Tibial nerve (tissue), 4 donors: ENCODE measurements at places on chromosomes 3 and 15. TPM values are rescaled to one million over a fixed set of nuclear protein-coding genes. Genes with fewer than 3 reads are reported as not detected.

CHRM5 gene
- total RNA-seq = 0.30 TPM

NR1I2 gene
- 0.87 TPM for total RNA-seq

SNAP23 gene
- total RNA-seq = 67.1 TPM

GRCh38 chr3:57500506-57500905 lies 43.6 kb downstream of the DNAH12 start:
- no peaks in the 10 kb centered on the region for H3K36me3 ChIP-seq
- H3K4me3 ChIP-seq = no peak overlapping the region
- no peak overlapping the region for H3K27ac ChIP-seq
- no peak for DNase-seq

- H3K27ac ChIP-seq = no peak overlapping the region
- no peak overlapping the region for H3K4me3 ChIP-seq
- H3K27me3 ChIP-seq = peaks cover 12% of the 10 kb centered on the region
- no peaks in the 10 kb centered on the region for H3K36me3 ChIP-seq
- no peaks in the 10 kb centered on the region for H3K4me1 ChIP-seq
Measured at GRCh38 chr15:98547275-98547674, 101.1 kb upstream of the IGF1R start.

DNA sequence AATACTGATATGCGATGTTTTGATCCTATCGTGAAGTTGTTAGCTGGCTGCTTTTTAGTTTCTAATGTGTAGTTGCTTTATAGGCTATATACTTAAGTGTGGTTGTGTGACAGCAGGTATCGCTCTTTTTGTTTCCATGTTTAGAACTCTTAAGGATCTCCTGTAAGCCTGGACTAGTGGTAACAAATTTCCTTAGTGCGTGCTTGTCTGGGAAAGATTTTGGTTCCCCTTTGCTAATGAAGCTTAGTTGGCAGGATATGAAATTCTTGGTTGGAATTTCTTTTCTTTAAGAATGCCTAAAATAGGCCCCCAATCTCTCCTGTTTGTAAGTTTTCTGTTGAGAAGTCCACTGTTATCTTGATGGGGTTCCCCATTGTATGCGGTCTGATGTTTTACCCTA lies 173.6 kb downstream of the DOCK3 start:
- no peaks in the 10 kb centered on the region for H3K27me3 ChIP-seq
- no peaks in the 10 kb centered on the region for H3K4me1 ChIP-seq
- H3K36me3 ChIP-seq = no peaks in the 10 kb centered on the region
- H3K27ac ChIP-seq = no peak overlapping the region

DNA sequence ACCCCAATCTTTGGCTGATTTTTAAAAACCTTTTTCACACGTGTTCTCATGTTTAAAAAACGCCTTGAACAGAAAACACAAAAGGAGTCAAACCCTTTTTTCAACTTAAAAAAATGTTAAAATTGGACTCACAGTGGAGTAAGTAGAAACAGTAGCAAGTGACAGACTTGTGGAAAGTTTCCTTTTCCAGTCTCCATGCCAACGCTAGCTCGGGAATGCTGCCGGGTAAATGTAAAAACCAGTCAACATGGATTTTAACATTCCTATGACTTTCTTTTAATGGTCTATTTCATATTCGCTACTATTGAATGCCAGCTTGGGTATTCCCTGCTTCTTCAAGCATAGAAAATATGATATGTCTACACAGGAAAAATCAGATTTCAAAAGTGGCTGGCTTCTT lies 1.6 kb upstream of the PROK2 start:
- DNase-seq = no peak
- no peak overlapping the region for H3K4me3 ChIP-seq
- peaks cover 10% of the 10 kb centered on the region for H3K4me1 ChIP-seq
- no peak overlapping the region for H3K27ac ChIP-seq
- H3K36me3 ChIP-seq = no peaks in the 10 kb centered on the region
